ENCODE measurements at places on chromosomes 1 and 21.
A peak's percentile ranks its signal among the peaks of the same experiment; 100 is the strongest.

DNA sequence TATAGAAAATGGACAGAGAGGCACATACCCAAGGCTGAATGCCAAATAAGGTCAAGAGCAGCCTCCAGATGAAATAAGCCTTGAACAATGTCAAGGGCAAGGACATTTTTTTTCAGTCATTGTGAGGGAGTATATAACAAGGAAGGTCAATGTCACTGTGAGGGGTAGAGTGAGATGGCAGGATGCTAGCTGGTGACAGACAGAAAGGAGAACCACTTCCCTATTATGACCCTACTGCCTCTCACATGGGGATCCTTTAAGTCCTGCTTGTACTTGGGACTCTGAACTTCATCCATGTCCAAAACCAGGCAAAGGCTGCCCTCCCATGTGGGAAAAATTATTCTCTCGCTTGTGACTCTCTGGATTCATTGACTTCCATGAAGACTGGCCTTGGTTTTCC lies 119.5 kb upstream of the COA6 start:
- DNase-seq = no peak

GRCh38 chr1:155202198-155202597 lies 5.5 kb downstream of the THBS3 start:
- DNase-seq = no peak

GRCh38 chr1:59079434-59080140 lies 217.3 kb upstream of the FGGY start:
- DNase-seq = no peak

- no peak for DNase-seq
These were observed 559.5 kb upstream of the PKN2 start for GRCh38 chr1:88124614-88125013.

DNA sequence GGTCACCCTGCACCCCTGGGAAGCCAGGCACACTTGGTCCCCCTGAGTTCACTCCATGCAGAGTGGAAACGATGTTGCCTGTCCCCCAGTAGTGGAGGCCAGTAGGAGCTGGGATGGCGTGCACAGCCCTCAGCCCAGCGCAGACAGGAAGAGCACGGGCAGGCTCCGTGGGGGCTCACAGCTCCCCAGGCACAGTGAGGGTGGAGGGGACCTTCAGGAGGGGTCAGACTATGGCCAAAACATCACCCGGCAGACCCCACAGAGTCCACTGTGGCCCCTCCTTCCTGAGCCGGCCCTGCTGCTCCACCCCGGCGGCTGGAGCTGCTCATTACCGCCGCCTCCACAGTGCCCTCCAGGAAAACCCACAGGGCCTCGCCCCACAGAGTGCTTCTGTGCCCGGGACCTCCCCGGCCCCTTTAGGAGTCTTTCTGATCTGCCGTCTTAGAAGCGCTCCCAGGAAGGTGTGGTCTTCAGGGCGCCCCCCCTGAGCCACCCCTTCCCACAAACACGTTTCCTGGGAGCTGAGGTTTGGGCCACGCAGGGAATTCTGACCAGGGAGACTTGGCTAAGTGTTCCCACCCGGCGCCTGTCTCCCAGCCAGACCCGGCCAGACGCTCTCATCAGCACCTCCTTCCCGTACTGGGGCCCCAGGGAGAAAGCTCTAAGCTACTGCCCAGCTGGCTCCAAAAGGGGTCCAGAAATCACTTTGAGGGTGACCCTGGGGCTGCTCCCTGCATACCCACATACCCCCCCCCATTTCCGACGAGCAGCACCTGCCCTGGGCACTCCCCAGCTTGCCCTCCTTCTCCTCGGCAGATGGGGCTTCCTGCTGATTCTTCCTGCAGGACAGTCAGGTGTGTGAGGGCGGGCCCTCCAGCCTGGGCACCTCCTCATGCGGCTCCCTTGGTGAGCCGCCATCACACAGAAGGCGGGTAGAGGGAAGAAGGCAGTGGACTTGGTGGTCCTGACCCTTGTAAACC lies 38.8 kb downstream of the RIPK4 start:
- DNase-seq = no peak

- no peak for DNase-seq
These were observed 111.3 kb downstream of the PATJ start for GRCh38 chr1:61853583-61853982.

DNA sequence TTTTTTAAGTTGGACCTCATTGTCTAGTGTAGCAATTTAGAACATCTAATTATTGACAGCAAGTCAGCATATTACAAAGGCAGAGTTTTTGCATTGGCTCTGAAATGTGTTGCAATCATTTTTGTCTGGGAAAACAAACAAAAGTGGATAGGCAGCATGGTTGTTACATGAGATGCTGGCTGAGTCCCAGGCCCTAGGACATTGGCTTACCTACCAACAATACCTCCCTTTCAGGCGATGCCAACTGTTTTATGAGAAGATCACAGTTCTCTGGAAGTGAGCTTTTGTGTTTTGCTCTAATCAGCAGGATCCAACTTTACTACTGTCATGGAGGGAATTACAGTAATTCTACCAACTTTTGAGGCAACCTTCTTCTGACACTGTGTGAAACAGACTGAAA lies 71.5 kb upstream of the CXADR start:
- DNase-seq = no peak

- no peak for DNase-seq
These were observed 131.2 kb downstream of the RHOU start for GRCh38 chr1:228866468-228866867.

GRCh38 chr1:235503403-235504121 lies 690 bp downstream of the B3GALNT2 start:
- peak; percentile 5 for DNase-seq

GRCh38 chr1:180911640-180912191 lies 981 bp upstream of the KIAA1614 start:
- DNase-seq = no peak

DNA sequence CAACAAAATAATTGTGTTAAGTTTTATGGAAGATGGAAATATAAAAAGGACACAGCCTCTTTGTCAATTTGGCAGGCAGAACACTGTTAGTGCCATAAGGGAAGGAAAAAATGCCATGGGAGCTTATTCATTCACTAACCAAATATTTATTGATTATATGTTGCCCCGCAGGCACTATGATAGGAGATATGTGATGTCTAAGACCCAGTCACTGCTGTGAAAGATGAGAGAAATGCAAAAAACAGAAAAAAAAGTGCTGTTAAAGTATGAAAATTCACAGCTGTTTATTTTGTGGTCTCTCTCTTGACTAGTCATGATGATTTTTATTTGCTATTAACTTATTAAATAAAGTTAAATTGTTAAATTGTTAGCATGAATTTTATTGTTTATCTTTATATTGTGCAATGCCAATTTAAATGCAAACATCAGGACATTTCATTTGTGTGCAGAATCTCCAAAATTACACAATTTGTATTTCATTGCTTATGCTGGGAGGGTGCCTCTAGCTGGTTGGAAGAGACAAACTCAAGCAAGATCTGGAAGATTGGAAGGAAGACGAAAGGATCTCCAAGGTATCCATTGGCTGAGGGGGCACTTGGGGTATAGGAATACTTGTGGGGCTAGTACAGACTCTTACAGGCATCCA lies 17.8 kb upstream of the PTGFR start:
- no peak for DNase-seq

GRCh38 chr1:31748365-31748764 lies 15.8 kb downstream of the ADGRB2 start:
- DNase-seq = no peak

GRCh38 chr1:160830321-160831153 lies 32.1 kb downstream of the CD244 start:
- peak; percentile 78 for DNase-seq

DNA sequence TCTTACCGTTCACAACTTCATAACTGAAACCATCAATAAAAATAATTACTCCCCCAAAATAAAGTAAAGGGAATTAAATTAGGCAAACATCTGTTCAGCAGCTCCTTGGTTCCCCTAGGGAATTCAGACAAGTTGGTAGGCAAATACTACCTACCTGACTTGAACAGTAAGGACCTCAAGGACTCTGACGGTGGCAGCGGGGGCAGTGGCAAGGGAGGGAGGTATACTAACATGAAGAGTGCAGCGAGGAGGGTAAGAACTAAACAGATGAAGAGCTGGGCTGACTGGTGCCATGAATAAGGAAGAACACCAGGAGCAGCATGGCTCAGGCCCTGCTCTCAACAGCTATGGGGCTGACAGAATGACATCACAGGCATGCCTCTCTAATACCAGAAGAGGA lies 33.1 kb downstream of the MTOR start:
- no peak for DNase-seq

GRCh38 chr1:119859647-119860046 lies 36.7 kb downstream of the ADAM30 start:
- DNase-seq = peak; percentile 3

DNA sequence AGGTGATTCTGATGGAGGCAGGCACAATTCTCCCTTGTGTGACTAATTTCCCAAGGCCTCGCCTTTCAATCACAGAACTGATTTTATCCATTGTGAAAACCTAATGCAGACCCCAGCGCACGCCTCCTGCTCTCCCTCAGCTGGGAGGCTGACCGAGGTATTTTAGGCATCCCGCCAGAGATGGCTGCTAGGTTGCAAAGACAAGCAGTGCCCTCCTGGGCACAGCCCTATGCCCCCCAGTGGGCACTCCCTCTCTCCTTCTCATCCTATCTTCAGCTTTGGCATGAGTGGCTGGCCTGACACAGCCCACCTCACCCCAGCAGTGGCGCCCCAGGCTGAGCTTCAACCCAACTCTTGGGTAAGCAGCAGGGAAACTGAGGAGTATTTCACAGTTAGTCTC lies 24.2 kb upstream of the ZNF648 start:
- no peak for DNase-seq

DNA sequence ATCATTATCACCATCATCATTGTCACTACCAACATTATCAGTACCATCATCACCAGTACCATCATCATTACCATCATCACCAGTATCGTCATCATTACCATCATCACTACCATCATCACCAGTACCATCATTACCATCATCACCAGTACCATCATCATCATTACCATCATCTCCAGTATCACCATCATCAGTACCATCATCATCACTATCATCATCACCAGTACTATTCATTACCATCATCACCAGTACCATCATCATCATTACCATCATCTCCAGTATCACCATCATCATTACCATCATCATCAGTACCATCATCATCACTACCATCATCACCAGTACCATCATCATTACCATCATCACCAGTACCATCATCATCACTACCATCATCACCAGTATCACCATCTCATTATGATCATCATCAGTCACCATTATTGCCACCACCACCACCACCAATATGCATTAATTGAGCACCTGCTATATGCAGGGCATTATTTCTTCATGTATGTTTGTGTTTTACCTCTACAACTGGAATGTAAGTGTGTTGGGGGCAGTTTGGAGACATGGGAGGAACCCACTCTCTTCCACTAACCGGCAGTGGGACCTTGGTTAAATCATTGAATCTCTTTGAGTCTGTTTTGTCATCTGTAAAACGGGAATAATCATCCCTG lies 7.0 kb downstream of the ZBTB8B start:
- no peak for DNase-seq

DNA sequence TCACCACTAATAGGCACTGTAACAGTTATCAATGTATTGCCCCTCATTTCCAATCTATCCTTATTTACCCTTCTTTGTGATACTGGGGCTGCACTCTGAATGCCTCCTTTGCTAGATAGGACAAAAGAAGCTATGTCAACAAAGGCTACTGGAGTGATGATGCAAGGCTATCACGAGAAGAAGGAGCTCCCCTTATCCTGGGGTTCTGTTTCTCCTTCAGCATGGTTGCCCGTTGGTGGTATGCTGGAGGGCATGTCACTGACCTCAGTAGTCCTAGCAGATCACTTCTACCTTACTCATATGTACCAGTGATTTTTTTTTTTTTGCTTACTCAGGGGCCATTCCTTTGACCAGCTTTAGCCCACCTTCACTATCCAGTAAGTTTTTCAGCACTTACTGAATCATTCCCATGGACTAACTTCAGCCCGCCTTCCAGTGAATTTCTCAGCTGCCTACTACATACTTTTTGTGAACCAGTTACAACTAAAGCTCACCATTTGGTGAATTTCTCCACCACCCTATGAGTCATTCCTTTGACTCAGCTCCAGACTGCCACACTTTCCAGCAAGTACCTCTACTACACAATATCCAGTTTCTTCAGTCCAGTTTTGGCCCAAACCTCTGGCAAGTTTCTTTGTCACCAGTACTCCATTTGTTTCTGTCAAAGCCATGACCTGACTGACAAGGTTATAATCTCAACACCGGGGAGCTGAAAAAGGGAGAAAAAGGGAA lies 944.5 kb downstream of the KCNT2 start:
- no peak for DNase-seq

GRCh38 chr21:33036430-33037162 lies 10.9 kb downstream of the OLIG2 start:
- peak; percentile 31 for DNase-seq

- no peak for DNase-seq
These were observed 53.7 kb downstream of the KCNJ6 start for GRCh38 chr21:37862536-37862935.

GRCh38 chr21:36504067-36505058 lies 24.4 kb upstream of the CLDN14 start:
- DNase-seq = peak; percentile 37

GRCh38 chr1:223525957-223526356 lies 132.7 kb downstream of the CCDC185 start:
- DNase-seq = no peak

- peak; percentile 12 for DNase-seq
These were observed 252.3 kb upstream of the FGGY start for GRCh38 chr1:59044535-59045121.

GRCh38 chr1:209873067-209873799 lies 45.5 kb downstream of the UTP25 start:
- DNase-seq = no peak

- no peak for DNase-seq
These were observed 155.3 kb downstream of the DISC1 start for GRCh38 chr1:231781892-231782291.

DNA sequence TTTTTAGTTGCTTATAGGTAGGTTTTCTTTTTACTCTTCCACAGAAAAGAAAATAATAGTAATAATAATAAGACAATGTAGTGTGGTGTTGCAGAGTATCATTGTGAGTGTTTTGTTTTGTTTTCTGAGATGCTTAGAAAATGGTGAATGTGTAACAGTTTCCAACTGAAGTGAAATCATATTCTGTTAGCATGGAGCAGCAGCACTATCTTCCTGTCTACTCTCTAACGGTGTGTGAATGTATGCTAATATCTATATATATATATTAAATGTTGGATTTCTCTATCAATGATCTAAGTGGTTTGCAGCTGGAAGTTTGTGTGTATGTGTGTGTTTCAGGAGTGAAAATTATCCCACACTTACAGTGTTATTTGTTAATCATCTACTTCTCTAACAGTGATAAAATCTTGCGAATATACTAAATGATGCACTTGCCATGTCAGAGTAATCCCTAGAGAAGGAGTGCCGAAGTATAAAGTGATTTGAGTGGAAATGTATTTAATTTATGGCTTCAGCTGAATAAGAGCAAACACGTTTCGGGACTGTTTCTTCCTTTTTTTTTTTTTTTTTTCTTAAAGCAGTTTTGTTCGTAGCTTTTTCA lies 377 bp downstream of the SAMD13 start:
- DNase-seq = no peak

- no peak for DNase-seq
These were observed 74.8 kb upstream of the TINAGL1 start for GRCh38 chr1:31501505-31501904.

DNA sequence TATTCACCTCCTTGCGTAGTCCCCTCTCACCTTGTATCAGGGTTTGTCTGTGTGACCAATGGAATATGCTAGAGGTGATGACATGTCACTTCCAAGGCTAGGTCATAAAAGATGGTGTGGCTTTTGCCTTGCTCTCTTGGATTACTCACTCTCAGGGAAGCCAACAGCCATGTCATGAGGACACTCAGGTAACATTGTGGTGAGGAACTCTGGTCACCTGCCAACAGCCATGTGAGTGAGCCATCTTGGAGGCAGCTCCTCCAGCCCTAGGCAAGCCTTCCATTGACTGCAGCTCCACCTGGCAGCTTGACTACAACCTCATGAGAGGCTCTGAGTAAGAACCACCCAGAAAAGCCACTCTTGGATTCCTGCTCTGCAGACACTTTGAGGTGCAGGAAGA lies 11.0 kb upstream of the HEYL start:
- no peak for DNase-seq
